Iris pigment epithelial cell (primary cell): ENCODE measurements at places on chromosomes 13 and 19.

- DNase-seq, result peak; percentile 87
Observed at GRCh38 chr13:28753208-28753892, 34.6 kb upstream of the SLC46A3 start.

- DNase-seq, result peak; percentile 28
Observed at GRCh38 chr13:73450583-73450982, 391.8 kb downstream of the KLF5 start.

GRCh38 chr13:26465514-26465913 is 92.0 kb upstream of the WASF3 start:
- no peak for DNase-seq

- DNase-seq, result peak; percentile 45
Observed at GRCh38 chr19:31340042-31341025, 8.9 kb downstream of the TSHZ3 start.

DNA sequence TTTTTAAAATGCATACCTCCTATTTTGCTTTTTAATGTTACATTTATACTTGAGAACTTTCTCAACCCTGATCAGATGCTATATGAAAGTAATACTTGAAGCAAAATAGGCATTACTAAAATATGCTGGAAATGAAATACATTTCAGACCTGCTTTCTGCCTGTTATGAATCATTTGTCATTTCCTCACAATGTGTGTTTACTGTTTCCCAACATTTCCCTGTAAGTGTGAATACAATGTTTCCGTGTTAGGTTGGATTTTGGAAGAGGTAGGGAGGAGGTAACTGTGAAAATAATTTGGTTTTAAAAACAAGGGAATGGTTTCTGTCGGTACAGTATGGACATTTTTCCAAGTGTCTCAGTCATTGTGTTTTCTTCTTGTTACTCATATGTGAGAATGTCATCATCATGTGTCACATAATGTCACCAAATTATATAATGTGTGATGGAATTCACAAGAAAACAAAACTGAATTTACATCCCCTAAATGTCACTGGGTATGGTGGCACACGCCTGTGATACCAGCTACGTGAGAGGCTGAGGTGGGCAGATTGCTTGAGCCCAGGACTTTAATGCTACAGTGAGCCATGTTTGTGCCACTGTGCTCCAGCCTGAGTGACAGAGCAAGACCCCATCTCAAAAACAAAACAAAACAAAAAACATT is 43.0 kb downstream of the ZAR1L start:
- peak; percentile 50 for DNase-seq

- DNase-seq, result peak; percentile 25
Observed at GRCh38 chr13:106286811-106287210, 248.7 kb downstream of the EFNB2 start.

DNA sequence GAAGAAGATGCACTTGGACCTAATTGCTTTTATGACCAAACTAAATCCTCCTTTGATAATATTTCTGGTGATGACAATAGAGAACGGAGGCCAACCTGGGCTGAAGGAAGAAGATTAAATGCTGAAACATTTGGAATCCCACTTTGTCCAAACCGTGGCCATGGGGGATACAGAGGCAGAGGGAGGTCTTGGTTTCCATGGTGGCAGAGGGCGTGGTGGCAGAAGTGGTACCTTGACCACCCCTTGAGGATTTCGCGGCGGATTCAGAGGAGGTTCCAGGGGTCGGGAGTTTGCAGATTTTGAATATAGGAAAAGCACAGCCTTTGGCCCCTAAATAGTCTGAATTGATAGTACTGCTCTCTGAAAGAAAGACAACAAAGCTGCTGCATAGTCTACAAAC is 7.2 kb upstream of the LILRB3 start:
- no peak for DNase-seq

DNA sequence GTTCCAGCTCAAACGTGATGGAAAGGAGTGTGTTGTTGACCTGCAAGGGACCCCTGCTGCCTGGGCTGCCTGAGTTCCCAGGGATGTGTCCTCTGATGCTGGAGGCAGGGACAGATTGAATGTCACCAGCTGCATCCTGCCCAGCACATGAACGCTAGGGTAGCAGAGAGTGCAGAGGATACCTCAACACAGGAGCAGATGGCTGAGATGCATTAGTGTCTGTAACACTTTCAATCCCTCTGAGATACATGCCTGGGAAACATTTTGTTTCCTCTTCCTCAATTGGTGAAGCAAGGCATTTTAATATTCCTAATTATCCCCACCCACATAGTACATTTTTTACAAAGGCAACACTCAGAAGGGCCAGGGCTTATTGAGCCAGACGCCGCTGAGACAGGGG is 106.4 kb upstream of the UBL3 start:
- DNase-seq, result no peak

- DNase-seq, result no peak
Observed at GRCh38 chr13:106099765-106100164, 435.7 kb downstream of the EFNB2 start.

DNA sequence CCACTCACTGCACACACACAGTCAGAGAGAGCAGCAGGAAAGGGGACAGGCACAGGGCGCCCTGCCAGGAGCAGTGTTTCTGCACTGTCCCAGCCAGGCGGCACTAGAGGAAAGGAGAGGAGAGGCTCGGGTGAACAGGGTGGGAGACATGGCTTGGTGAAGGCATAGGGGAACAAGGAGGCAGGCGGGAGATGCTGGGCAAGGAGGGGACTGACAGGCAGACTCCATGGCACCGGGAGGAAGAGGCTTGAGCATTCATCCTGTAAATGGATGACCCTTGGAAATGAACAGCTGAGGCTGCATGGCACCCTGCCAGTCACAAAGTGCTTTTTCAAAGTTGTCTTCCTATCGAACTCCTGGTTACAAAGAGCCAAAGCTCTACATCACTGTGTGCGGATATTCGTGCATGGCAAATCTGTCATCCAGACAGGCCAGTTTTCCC is 22.4 kb downstream of the MED26 start:
- no peak for DNase-seq

DNA sequence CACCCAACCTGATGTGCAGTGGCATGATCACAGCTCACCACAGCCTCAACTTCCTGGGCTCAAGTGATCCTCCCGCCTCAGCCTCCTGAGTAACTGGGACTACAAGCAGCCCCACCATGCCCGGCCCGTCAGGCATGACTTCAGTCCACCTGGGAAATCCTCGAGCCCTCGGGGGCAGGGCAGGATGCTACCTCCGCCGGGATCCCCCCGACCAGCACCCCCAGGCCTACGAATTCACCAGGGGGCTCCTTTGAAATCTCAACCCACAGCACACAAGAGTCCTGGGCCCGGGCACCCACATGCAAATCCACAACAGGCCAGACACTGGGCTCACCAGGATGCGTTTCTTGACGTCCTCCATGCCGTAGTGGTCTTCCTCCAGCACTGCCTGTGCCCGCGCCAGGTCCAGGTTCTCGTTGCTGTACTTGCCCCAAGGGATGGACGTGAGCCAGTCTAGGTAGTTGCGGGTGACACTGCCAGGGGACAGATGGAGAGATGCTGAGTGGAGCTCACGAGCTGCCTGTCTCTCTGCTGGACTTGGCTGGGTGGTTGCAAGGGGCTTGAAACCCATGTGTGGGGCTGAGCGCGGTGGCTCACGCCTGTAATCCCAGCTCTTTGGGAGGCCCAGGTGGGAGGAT is 10.5 kb downstream of the RPL36 start:
- DNase-seq, result no peak

GRCh38 chr19:8045872-8046568 is 6.5 kb upstream of the CCL25 start:
- no peak for DNase-seq

- peak; percentile 22 for DNase-seq
Observed at GRCh38 chr19:44003461-44004009, 778 bp downstream of the ZNF230 start.

- DNase-seq, result no peak
Observed at GRCh38 chr13:32107474-32107873, 75.9 kb downstream of the FRY start.

DNA sequence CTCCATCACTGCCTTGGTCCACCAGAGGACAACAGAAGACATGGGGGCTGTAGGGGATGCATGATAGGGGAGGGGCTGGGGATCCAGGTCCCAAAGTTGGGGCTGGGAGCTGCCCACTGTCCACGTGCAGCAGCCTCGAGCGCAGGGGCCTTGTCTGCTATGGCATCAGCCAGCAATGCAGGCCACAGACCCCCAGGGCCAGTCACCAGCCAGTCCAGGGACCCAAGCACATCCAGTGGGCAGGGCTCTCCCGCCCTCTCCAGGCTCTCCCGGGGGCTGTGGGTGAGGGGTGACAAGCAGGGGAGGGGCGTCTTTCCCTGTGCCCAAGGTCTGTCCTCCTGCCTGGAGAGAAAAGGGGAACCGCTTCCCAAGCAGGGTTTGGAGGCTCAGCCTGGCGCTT is 32.8 kb downstream of the PEPD start:
- DNase-seq, result no peak

GRCh38 chr13:59898066-59898465 is 265.7 kb downstream of the DIAPH3 start:
- no peak for DNase-seq
